HS-27A (cell line): ENCODE measurements at places on chromosomes 13 and 19.

DNA sequence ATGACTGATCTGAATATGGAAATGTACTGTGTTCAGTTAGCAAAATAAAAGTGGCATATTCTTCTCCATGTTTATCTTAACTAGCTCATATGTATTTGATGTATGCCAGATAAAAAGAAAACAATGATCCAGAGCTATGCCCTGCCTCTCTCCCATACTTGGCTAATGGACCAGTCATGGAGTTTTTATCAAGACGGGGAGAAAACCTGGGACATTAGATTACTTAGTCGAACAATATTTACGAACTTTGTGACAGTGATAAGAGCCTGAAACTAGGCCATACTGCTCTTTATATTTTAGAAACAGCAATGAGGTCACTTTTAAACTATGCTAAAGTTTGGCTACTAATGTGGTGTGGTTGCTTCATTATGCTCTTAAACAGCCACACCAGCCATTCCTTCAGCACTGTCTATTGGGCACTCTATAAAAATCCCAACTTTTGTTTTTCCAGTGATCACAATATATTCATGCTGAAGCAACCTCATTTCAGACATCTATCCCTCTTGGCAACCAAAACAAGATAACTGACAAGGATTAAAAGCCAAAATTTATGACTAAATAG lies 265.0 kb downstream of the FGF14 start:
- no peak for DNase-seq

- no peak for DNase-seq
These were observed 107.8 kb downstream of the RXFP2 start for GRCh38 chr13:31846961-31847752.

- DNase-seq, result no peak
These were observed 4.1 kb downstream of the VSTM2B start for GRCh38 chr19:29529646-29530539.

- DNase-seq, result no peak
These were observed 278.3 kb downstream of the TEX29 start for GRCh38 chr13:111598747-111599146.

DNA sequence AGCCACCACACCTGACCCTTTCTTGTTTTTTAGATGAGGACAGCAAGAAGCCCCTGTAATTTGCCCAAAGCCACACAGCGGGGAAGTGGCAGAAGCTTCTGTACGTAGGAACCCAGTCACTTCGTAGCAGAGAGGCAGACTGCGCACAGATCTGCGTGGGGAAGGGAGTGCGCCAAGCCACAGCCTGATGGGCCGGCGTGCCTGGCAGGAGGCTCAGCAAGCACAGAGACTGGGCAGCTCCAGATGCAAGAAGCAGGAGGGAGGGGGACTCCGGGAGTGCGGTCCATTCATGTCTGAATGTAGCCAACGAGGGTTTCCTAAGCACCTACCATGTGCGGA lies 347 bp upstream of the TJP3 start:
- no peak for DNase-seq

- DNase-seq, result no peak
These were observed 191.3 kb upstream of the PCDH9 start for GRCh38 chr13:67421475-67421874.

GRCh38 chr13:90652036-90652435 lies 695.5 kb upstream of the MIR17HG start:
- DNase-seq, result no peak

DNA sequence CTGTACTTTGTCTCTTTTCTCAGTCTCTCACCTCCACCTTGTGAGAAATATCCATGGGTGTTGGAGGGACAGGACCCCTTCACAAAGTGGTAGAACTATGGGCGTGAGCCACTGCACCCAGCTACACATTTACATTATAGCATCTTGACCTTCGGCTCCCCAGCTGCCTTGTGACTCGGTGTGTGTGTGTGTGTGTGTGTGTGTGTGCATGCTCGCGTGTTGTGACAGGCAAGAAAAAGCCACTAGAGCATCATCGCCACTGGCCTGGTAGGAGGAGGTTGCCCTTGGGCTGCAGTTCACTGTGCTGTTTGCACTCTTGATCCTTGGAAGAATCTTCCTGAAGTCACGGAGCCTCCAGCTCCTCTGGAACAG lies 13.7 kb upstream of the ZNF888 start:
- DNase-seq, result no peak
